ENCODE measurements at places on chromosomes 5 and 9. TPM values are rescaled to one million over a fixed set of nuclear protein-coding genes. Genes with fewer than 3 reads are reported as not detected.

The PHF24 gene
- 0.19 TPM for total RNA-seq

The IFNB1 gene
- not detected for total RNA-seq

The DDX4 gene
- not detected for total RNA-seq

The NRG2 gene
- total RNA-seq: 4.7 TPM

The ZNF366 gene
- total RNA-seq: 0.72 TPM

The CDH9 gene
- not detected for total RNA-seq

The SLC34A1 gene
- total RNA-seq: not detected

The PKD2L2 gene
- total RNA-seq: not detected

DNA sequence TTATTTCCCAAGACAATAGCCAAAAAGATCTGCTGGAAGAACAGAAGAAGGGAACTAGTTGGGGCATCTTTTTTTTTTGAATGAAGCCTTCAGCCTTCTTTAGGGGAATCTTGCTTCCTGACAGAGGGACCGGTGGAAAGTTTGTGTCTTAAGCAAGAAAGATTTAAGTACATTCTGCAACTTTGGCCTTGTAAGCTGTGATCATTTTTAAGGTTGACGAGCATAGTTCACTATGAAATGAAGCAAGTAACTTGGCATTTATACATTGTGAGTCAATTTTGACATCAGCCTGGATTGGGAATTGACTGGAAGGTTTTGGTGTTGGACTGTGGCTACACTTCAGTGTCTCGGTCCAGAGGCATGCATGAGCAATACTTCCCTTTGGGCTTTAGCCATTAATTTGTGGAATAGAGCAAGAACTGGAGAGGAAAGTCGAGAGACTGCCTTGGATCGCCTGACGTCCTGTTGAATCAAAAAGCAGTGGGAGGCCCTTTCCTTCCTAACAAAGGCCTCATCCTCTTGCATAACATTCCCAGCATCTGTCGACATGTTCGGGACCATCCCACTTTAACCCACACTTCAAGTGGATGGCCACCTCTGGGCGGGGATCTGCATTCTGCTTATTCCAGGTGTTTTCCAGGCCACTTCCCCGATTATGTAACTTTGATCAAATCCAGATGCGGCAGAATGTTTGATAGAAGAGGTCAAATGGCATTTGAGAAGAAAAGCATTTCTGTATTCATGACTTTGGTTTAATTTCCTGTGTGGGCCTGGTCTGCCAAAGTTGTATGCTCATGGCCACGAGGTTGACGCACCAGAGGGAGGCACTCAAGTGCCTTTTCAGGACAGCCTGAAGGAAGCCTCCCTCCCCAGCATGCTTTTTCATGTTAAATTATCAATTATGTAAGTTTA lies 12.5 kb downstream of the ABL1 start:
- peaks cover 5% of the 10 kb centered on the region for H3K4me1 ChIP-seq
- no peaks in the 10 kb centered on the region for H3K27me3 ChIP-seq

DNA sequence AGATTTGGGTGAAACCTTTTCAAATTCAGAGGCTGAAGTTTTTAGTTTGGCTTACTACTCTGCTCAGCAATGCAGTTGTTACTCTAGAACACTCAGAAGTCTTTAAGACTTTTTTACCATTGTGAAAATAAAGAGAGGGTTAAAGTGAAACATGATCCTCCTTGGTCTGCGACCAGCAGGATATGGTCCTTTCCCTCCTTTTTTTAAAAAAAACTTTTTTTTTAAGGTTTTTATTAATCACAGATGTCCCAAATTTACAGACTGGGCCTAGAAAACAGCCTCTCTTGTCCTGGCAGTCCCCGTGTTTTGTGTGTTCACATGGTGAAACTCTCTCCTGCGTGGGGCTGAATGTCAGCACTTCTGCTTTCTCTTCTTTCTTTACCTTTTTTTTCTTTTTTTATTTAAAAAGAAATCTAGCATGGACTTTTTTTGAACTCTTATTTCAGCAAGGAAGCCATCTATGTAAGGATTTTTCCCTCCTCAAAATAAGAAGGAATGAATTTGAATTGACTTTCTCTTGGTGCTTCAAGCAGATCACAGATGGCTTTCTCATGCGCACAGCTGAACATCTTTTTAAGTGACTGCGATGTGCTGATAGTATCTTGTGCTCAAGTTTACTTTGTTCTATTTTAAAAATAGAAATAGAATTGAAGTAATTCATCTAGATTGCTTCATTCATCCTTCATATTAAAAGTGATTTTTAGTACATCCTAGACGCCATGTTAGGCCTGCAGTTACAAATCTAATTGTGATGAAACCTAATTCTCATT lies 128.7 kb upstream of the OTULINL start:
- peaks cover 5% of the 10 kb centered on the region for H3K4me1 ChIP-seq
- no peak overlapping the region for H3K27ac ChIP-seq
- no peaks in the 10 kb centered on the region for H3K27me3 ChIP-seq

GRCh38 chr9:81195206-81195605 lies 494.1 kb downstream of the TLE1 start:
- H3K36me3 ChIP-seq: no peaks in the 10 kb centered on the region
- no peaks in the 10 kb centered on the region for H3K4me1 ChIP-seq
- no peak overlapping the region for H3K27ac ChIP-seq
- no peak overlapping the region for H3K4me3 ChIP-seq
- no peaks in the 10 kb centered on the region for H3K27me3 ChIP-seq
- no peak for DNase-seq

DNA sequence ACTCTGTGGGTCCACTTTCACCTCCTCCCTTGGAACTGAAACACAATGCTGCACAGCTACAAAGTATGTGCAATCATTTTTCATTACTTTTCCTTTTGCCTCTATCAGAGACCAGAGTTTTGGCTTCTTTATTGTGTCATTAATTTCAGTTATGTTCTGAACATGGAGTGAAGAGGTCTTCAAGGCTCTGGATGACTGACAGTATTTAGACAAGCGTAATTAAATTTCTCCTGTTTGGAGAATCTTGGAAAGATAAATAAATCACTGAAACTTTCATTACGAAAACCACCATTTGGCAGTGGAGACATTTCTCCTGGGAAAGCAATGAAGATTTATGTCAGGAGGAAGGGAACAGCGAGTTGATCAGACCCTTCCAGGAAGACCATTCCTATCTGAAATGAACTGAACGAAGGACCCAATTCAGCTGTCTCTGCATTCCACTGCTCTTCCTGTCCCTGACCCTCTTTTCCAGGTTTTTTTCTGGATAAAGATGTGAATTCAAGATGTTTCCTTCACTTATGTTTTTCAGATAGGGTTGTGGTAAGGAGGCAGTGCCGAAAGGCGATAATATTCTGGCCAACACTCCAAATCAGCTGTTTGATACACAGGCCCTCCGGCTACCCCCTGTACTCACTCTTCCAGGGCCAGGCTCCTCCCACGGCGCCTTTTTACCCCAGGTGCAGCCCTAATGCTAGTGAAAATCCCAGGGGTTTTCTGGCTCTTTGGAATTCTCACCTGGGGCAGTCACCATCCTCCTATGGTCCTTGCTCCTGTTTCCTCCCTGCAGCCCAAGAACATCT lies 77.2 kb upstream of the OSMR start:
- no peak for DNase-seq
- H3K27ac ChIP-seq: no peak overlapping the region
- H3K27me3 ChIP-seq: no peaks in the 10 kb centered on the region

- H3K36me3 ChIP-seq: no peaks in the 10 kb centered on the region
- H3K4me1 ChIP-seq: no peaks in the 10 kb centered on the region
- H3K4me3 ChIP-seq: no peak overlapping the region
- no peaks in the 10 kb centered on the region for H3K27me3 ChIP-seq
Observed at GRCh38 chr9:26170190-26170589, 491.9 kb upstream of the TUSC1 start.

DNA sequence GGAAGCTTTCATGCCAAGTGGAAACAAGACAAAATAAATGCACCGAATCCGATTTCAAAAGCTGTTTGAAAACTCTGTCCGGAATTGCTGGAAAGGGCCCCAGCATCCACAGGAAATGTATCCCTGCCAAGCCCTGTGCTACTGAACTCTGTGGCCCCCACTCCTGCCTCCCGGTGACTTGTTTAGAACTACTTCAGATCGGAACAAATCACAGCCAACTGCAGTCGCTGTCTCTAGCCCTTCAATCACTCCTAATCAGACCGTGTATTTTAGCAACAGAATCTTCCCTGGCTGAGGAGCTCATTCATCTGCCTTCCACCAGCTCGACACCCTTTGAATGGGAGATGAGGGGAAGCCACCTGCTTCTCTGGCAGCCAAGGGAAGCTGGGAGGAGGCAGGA lies 94.1 kb downstream of the KCNIP1 start:
- H3K27ac ChIP-seq: no peak overlapping the region
- no peaks in the 10 kb centered on the region for H3K4me1 ChIP-seq
- no peak for DNase-seq
- no peaks in the 10 kb centered on the region for H3K27me3 ChIP-seq
- no peak overlapping the region for H3K4me3 ChIP-seq

- DNase-seq: peak; percentile 92
- H3K27me3 ChIP-seq: no peaks in the 10 kb centered on the region
- H3K36me3 ChIP-seq: no peaks in the 10 kb centered on the region
- H3K4me3 ChIP-seq: no peak overlapping the region
- no peak overlapping the region for H3K27ac ChIP-seq
Observed at GRCh38 chr5:157915638-157916037, 56.7 kb upstream of the CLINT1 start.

- H3K27me3 ChIP-seq: no peaks in the 10 kb centered on the region
- no peak overlapping the region for H3K27ac ChIP-seq
- H3K36me3 ChIP-seq: no peaks in the 10 kb centered on the region
- no peak overlapping the region for H3K4me3 ChIP-seq
- H3K4me1 ChIP-seq: peaks cover 5% of the 10 kb centered on the region
Observed at GRCh38 chr5:165757791-165758190, 2252.4 kb downstream of the MAT2B start.

DNA sequence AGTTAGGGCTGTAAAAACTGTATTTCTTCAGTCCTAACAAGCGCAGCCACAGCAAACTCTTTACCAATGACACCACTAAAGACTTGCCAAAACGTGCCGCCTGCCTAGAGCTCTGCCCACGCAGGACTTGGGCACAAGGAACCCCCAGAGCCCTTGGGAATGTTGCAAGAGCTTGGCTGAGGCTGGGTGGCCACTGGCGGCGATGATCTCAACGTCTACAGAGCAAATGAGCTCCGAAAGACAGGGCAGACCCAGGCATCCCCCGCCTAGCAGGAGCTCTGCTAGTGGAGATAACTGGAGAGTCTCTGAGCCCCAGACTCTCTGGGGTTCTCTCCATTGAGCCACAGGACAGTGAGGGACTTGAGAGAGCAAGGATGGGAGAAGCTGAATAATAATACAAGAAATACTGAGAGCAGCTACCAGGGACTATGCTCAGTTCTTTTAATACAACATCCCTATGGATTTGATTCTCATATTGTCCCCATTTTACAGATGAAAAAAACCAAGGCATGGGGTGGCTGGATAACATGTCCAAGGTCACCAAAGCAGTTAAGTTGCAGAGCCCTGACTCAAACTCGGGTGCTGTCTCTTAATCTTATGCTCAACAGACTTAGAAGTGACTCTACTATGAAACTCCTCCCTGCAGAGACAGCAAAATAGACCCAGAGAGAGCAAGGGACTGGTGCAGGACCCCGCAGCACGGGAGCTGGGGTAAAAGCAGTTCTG lies 32.5 kb downstream of the SHB start:
- peaks cover 14% of the 10 kb centered on the region for H3K4me1 ChIP-seq
- no peak overlapping the region for H3K4me3 ChIP-seq
- no peak overlapping the region for H3K27ac ChIP-seq
- H3K36me3 ChIP-seq: no peaks in the 10 kb centered on the region
- H3K27me3 ChIP-seq: no peaks in the 10 kb centered on the region

- DNase-seq: no peak
- H3K27me3 ChIP-seq: no peaks in the 10 kb centered on the region
- H3K4me1 ChIP-seq: peaks cover 34% of the 10 kb centered on the region
- H3K27ac ChIP-seq: peak overlapping the region; percentile 66
- H3K36me3 ChIP-seq: no peaks in the 10 kb centered on the region
Observed at GRCh38 chr9:87381746-87382145, 115.9 kb upstream of the DAPK1 start.

DNA sequence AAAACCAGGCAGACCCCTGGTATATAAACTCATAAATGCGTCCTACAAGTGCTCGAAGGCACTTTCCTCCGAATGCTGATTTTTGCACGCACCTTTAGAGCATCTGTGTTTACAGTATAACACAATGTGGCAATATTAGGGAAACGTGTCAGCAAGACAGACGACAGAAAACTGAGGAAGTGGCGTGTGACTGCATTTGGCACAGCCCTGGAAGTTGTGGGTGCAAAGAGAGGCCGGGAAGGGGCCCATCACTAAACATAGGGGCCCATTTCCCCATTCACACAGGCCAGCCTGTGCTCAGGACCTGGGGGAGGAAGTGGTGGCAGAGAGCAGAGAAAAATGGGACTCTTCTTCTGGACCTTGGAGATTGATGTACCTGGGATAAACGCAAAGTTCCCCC lies 48.2 kb downstream of the RASGEF1C start:
- no peaks in the 10 kb centered on the region for H3K27me3 ChIP-seq
- no peaks in the 10 kb centered on the region for H3K4me1 ChIP-seq
- no peak overlapping the region for H3K4me3 ChIP-seq
